ENCODE measurements at places on chromosomes 4 and X.

- no peak for DNase-seq
Measured at GRCh38 chr4:152448854-152449253, 87.0 kb downstream of the FBXW7 start.

GRCh38 chrX:73768886-73769285, 205.9 kb downstream of the CHIC1 start:
- DNase-seq = no peak

GRCh38 chrX:69324851-69325250, 159.6 kb upstream of the PJA1 start:
- no peak for DNase-seq

GRCh38 chr4:110484767-110485166, 8.8 kb downstream of the ENPEP start:
- DNase-seq = no peak

- peak; percentile 69 for DNase-seq
Measured at GRCh38 chr4:4995103-4995907, 24.0 kb downstream of the CYTL1 start.

GRCh38 chr4:137576446-137576845, 44.2 kb upstream of the PCDH18 start:
- DNase-seq = no peak

- DNase-seq = peak; percentile 55
Measured at GRCh38 chr4:10684631-10685030, at the start of gene CLNK. Gene CLNK, minus strand, starts transcription at chr4:10684768. Its CDS starts 16,899 bp downstream, at chr4:10667869.

GRCh38 chr4:41514766-41515481, 23.0 kb upstream of the LIMCH1 start:
- DNase-seq = no peak

- DNase-seq = no peak
Measured at GRCh38 chr4:104907991-104908390, 238.7 kb upstream of the TET2 start.

DNA sequence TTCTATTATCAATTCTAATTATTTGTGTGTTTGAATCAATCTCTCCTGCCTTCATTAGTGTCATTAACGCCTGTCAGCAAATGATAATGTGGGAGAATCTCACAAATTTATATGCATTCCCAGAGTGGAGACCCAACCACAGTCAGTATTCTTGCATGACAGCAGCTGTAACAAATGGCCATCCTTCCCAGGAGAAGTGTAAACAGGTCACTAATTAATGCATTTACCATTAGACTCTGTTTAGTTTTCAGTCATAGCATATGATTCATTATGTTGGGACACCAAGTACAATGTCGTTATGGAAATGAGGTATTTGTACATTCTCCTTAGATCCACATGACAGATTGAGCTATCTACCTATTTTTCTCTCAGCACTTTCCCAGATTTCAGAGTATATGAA, 50.5 kb downstream of the CT47B1 start:
- DNase-seq = no peak

- DNase-seq = no peak
Measured at GRCh38 chr4:73413294-73413755, 9.2 kb downstream of the ALB start.

- DNase-seq = no peak
Measured at GRCh38 chrX:9369802-9370291, 95.0 kb upstream of the TBL1X start.

- DNase-seq = no peak
Measured at GRCh38 chrX:109926743-109927662, 75.9 kb upstream of the TMEM164 start.

GRCh38 chr4:159366966-159367780, 264.3 kb downstream of the RAPGEF2 start:
- DNase-seq = no peak

DNA sequence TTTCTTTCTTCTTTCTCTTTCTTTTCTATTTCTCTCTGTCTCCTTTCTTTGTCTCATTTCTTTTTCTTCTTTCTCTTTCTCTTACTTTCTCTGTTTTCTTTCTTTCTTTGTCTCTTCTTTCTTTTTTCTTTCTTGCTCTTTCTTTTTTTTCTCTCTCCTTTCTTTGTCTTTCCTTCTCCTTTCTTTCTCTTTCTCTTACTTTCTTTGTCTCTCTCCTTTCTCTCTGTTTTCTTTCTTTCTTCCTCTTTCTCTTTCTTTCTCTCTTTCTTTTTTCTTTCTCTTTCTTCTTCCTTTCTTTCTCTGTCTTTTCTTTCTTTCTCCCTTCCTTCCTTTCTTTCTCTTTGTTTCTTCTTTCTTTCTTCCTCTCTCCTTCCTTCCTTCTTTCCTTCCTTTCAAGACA, 184.8 kb downstream of the CRLF2 start:
- no peak for DNase-seq

DNA sequence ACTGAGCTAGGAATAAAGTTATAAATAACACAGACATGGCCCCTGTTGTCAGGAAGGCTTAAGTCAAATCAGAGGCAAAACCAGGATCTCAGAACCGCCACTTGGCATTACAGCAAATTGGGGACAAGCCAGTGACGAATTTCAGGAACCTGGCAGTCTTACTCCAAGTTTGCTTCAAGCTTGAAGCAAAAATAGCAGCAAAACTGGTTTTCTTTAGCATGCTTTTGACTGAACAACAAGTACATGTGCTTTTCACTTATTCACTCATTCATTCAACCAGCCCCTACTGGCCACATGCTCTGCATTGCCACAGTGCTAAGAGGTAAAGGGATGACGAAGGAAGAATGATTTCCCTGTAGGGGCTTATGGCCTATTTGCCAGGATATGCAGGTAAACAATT, 253.9 kb upstream of the PPARGC1A start:
- no peak for DNase-seq

DNA sequence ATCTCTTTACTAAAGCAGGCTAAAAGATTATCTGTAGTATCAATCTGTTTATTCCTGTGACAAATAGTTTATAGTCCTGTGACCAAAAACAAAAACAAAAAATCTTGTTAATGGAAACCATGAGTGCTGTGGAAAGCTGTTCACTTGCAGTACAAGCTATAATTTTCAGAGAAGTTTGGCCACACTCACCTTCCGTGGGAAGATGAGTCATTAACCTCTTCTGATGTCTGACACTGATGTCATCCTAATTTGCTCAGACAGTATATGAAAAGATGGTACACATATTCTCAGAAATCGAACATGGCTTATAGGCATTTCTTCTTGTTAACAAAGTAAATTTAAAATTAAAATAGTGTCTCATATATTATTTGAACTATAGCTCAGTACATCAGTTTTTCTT, 19.9 kb upstream of the ENPP6 start:
- no peak for DNase-seq

DNA sequence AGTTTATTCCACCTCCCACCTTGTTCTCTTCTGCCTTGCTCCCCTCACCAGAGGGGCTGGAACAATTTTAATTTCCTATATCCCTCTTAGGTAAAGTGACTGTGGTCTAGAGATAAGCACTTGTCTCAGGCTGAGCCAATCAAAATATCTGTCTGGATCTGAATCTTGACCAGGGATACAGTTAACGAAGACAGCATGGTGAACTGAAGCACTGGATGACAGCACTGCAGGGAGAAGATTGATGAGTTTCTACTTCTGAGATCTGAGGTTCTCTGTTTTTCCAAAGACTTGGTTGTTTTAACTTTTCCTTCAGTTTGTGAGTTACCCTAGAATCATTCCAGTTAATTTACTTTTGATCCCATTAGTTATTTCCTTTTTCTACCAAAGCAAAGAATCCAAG, 13.2 kb downstream of the GNPDA2 start:
- no peak for DNase-seq

GRCh38 chrX:107551546-107551945, 76.8 kb upstream of the PRPS1 start:
- no peak for DNase-seq

- DNase-seq = peak; percentile 25
Measured at GRCh38 chrX:49072712-49073095, 1.1 kb downstream of the PRAF2 start.

- DNase-seq = peak; percentile 86
Measured at GRCh38 chr4:88378691-88379559, at the start of gene HERC6. Gene HERC6, plus strand, starts transcription at chr4:88378852. Its CDS starts 70 bp downstream, at chr4:88378922.

- DNase-seq = no peak
Measured at GRCh38 chr4:52713456-52713937, 37.7 kb downstream of the ERVMER34-1 start.

GRCh38 chrX:69238887-69239231, 73.6 kb upstream of the PJA1 start:
- DNase-seq = no peak
